T follicular helper cell (primary cell): ENCODE measurements at places on chromosomes 12 and 14.

DNA sequence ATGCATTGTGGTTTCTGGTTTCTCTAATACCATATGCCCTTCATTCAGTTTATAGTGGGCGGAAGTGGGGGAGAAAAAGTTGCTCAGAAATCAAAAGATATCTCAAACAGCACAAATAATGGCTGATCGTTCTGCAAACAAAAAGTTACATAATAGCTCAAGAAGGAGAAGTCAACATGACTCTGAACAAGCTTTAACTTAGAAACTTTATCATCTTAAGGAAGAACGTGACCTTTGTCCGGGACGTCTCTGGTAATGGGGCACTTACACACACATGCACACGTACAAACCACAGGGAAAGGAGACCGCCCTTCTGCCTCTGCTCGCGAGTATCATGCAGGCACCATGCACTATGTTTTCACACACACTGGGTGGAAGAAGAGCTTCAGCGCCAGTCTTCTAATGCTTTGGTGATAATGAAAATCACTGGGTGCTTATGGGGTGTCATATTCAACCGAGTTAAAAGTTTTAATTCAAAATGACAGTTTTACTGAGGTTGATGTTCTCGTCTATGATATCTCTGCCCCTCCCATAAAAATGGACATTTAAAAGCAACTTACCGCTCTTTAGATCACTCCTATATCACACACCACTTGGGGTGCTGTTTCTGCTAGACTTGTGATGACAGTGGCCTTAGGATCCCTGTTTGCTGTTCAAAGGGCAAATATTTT, 4.7 kb downstream of the FOS start:
- DNase-seq, result no peak

GRCh38 chr12:125136702-125137101, 71.5 kb downstream of the AACS start:
- no peak for DNase-seq

- DNase-seq, result no peak
Measured at GRCh38 chr12:82203086-82203485, 155.1 kb downstream of the CCDC59 start.

DNA sequence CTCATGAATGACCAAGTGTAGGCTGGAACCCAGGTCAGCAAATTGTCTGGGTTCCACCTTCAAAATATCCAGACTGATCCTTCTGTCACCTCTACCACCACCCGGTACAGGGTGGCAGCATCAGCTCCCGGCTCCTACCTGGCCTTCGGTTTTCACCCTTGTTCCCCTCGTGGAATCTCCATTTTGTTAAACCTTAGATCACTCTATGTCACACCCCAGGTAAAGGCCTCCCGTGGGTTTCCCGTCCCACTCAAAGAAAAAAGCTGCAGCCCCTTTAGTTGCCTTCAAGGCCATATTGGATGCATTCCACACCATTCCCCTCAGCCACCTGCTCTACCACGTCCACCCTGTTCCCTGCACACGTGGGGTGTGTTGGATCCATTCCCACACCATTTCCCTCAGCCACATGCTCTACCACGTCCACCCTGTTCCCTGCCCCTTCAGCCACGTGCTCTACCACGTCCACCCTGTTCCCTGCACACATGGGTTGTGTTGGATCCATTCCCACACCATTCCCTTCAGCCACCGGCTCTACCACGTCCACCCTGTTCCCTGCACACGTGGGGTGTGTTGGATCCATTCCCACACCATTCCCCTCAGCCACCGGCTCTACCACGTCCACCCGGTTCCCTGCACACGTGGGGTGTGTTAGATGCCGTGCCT, 23.8 kb downstream of the SLC6A13 start:
- DNase-seq, result no peak

DNA sequence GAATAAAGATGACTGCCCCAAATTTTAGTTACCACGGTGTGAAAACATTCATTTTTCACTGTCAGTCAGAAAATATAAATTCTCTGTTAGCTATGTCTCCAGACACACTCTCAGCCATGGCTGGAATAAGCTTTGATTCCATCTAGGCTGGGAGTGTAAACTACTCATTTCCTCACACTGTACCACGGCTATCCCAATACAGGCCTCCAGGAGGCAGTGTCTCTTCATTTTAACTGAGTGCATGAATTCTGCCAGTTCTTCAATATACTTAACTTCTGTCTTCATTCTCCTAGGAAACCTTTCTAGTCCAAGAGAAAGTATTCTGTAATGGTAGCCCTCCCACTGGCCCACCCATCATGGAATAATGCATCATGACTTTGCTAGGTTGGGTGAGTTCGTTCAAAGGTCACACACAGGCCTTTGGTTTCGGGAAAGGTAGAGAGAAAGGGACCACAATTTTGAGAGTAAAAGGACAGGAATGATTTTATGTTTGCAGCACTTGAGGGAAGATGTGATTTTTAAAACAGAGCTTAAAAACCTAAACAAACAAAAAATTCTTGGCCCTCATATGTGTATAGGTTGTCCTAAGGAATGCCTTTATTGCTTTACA, 381.1 kb downstream of the SEC23A start:
- DNase-seq, result no peak

DNA sequence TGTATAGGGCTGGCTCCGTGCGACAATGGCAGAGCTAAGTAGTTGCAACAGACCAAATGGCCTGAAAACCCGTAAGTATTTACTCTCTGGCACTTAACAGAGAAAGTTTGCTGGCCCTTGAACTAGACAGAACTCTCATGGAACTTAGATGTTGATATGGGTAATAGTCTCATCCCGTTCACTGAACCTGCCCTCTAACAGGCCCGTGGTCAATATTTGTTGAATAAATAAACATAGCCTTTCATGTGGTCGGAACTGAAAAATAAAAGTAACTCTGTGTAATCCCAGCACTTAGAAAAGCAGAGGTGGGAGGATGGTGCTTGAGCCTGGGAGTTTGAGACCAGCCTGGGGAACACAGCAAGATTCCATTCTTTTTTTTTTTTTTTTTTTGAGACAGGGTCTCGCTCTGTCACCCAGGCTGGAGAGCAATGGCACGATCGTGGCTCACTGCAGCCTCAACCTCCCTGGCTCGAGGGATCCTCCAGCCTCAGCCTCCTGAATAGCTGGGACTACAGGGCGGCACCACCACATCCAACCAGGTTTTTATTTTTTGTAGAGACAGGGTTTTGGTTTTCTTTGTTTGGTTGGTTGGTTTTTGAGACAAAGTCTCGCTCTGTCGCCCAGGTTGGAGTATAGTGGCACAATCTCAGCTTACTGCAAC, 29.7 kb downstream of the KDM2B start:
- DNase-seq, result no peak

GRCh38 chr12:39406262-39406661, 36.7 kb downstream of the KIF21A start:
- DNase-seq, result no peak

- DNase-seq, result no peak
Measured at GRCh38 chr14:64296561-64296960, 2.4 kb upstream of the ESR2 start.

- DNase-seq, result no peak
Measured at GRCh38 chr12:125312471-125312870, 247.2 kb downstream of the AACS start.

DNA sequence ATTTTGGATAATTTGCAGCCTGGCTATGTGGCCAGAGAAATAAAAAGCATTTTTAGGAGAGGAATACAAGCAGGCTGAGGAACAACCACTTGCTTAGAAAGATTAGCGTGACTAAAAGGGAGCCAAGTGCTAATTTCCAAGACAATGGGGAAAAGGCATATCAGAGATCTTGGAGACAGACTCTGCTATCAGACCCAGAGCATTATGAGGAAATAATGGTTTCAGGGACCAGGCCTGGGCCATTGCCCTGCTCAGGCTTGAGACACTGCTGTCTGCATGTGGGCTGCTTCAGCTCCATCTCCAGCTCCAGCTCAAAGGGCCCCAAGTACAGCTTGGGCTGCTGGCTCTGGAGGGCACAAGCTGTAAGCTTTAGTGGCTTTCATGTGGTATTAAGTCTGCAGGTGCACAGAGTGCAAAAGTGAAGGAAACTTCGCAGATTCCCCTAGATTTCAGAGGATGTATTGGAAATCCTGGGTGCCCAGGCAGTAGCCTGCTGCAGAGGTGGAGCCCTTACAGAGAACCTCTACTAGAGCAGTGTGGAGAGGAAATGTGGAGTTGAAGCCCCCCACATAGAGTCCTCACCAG, 449.2 kb downstream of the ZFP36L1 start:
- no peak for DNase-seq

- no peak for DNase-seq
Measured at GRCh38 chr12:54723379-54724256, 75.5 kb upstream of the DCD start.

DNA sequence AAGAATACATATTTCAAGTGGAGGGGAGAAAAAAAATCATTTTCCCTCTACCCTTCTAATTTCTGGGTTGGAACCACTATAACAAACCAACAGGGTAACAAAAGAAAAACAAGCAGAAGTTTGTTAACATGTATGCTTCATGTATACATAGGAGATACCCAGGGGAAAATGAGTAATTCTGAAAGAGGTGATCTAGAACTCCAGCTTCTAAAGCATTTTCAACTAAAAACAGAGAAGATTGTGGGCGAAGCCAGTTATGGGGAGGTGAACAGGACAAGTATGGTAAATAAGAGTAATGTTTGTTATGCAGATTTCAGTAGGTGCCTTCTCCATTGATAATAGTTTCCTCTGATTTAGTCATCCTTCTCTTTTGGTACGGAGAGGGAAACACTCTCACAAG, 16.7 kb downstream of the FNTB start:
- no peak for DNase-seq

- no peak for DNase-seq
Measured at GRCh38 chr12:121391619-121392324, 8.1 kb upstream of the RNF34 start.

- peak; percentile 41 for DNase-seq
Measured at GRCh38 chr14:23294734-23295561, 7.7 kb downstream of the PPP1R3E start.

- DNase-seq, result no peak
Measured at GRCh38 chr14:101853455-101854018, 92.0 kb downstream of the PPP2R5C start.

- no peak for DNase-seq
Measured at GRCh38 chr14:92980866-92981265, 57.9 kb downstream of the CHGA start.

- DNase-seq, result no peak
Measured at GRCh38 chr12:122183588-122183940, 641 bp downstream of the LRRC43 start.

DNA sequence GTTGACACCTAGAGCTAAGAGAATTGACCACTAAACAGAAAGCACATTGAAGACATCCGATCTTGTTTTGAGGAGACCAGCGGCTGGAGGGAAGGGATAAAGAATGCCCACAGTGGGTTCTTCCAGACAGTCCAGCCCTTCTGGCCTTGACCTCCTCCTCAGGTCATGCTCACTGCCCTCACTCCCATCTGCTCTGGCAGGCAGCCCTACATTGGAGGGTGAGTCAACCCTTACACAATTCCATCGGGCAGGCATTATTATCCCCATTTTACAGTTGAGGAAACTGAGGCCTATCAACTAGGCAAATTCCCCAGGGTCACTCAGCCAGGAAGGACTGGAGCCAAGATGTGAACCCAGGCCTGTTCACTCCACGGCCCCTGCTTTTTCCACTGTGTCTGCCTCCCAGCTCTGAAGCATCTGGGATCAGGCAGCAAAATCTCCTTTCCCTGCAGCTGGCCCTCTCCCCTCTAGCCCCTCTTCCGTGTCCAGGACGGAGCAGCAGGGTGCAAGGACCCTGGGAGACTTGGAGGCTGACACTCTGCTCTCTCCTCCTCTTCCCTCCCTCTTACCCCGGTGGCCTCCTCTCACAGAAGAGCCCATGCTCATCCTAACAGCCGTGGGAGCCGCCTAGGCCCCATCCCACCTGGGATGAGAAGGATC, 5.3 kb downstream of the SCNN1A start:
- no peak for DNase-seq

DNA sequence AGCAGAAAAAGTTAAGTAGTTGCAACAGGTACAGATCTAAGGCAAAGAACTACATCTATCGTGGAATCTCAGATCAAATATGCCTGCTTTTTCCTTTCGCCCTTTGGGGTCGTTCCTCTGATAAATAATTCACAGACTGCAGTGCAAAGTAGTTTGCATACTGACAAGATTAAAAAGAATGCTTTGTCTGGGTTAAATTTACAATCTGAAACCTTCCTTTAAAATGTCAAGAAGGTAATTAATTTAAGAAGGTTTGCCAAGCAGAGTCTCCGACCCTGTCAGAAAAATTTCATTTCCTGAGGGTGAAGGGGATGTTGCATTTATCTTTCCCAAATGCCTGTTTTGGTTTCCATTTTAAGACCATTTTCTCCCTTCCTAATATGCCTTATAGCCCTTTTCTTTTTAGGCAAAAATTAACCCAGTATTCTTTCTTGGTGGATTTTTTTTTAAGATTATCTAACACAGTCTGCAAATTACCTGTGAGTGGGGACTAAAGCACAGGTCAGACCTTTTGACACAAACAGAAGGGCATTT, 406.9 kb downstream of the LRIG3 start:
- DNase-seq, result no peak

- DNase-seq, result no peak
Measured at GRCh38 chr14:58078068-58078467, 73.9 kb downstream of the ARMH4 start.

- DNase-seq, result no peak
Measured at GRCh38 chr12:53755451-53755891, 3.7 kb upstream of the CISTR start.

DNA sequence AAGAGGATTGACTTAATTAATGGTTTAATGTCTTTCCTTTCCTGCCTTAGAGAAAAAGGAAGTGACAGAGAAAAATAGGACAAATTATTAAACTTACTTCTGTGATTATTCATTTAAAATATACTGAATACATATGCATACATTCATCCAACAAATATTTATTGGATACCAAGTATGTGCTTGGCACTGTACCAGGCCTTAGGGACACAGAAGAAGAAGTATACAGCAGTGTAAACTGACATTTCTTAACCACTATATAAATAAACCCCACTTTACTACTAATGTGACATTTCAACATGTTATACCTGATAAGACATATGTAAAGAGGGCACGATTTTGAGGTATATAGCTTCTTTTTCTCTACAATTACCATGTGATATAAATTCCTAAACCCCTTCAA, 53.6 kb downstream of the ERO1A start:
- no peak for DNase-seq

DNA sequence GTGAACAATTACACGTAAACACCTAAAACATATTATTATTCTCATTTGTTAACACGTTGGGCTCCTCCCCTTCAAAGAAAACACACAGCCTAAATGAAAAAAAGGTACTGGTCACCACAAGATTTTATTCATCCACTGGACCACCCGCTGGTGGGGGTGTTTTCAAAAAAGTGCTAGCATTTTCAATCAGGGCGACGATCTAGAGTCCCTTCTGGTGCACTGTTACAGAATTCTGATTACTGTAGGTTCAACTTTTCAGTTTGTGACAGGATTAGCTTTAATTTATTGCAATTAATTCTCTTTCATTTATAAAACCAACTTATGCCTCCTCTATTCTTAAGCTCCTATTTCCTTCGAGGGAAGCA, 443 bp downstream of the MAGOHB start:
- no peak for DNase-seq

GRCh38 chr12:119176267-119177055, 2.3 kb upstream of the HSPB8 start:
- no peak for DNase-seq

GRCh38 chr14:89669193-89669592, 252.2 kb upstream of the FOXN3 start:
- no peak for DNase-seq
